Left renal pelvis (tissue), 4 donors: ENCODE measurements at places on chromosomes 3 and 15. TPM values are rescaled to one million over a fixed set of nuclear protein-coding genes. Genes with fewer than 3 reads are reported as not detected.

AADAC gene
- polyA plus RNA-seq, result 0.22 TPM

CLDN11 gene
- 332 TPM for polyA plus RNA-seq

SNRPA1 gene
- 45.2 TPM for polyA plus RNA-seq

SLC51A gene
- polyA plus RNA-seq, result 12.0 TPM

TEX55 gene
- not detected for polyA plus RNA-seq

RTP1 gene
- not detected for polyA plus RNA-seq

DISP2 gene
- 0.18 TPM for polyA plus RNA-seq

TP63 gene
- 4.0 TPM for polyA plus RNA-seq

SI gene
- polyA plus RNA-seq, result not detected

TRIM59 gene
- 15.6 TPM for polyA plus RNA-seq

CLRN1 gene
- polyA plus RNA-seq, result not detected

PDZRN3 gene
- 56.4 TPM for polyA plus RNA-seq

BUB1B gene
- 32.8 TPM for polyA plus RNA-seq

DNA sequence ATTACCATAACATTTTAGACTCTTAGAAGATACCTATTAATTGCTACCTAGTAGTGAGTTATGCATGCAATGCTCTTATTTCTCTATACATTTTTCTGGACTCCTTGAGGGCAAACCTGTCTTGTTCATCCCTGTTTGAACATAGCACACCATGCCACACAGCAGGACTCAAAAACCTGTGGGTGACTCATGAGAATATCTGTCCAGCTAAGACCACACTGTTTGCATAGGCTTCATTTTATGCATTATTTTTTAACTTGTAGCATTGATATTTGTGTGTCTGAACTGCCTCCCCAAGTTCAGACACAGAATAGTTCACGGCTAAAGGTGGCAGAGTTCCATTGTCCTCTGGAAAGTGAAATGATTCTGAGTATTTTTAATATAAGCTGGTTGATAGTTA lies 1.8 kb downstream of the LMCD1 start:
- DNase-seq, result no peak

GRCh38 chr3:42052484-42053351 lies 38.4 kb upstream of the TRAK1 start:
- no peak for DNase-seq

DNA sequence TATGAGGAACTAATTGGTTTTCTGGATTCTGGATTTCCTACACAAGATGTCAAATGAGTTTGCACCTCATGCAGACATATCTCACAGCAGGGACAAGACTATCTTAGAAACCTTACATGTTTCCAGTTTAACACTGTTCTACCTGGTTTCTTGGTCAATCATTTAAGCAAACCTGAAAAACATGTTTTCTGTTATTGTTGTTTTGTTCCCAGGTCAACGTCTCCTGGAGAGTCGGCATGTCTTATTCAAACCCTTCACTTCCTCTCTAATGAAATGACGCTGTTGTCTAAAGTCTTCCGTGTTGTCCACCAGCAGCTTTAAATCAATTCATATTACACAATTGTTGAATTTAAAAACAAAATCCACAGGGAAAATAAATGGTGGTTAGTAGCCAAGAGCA lies 150.9 kb downstream of the CNTN3 start:
- DNase-seq, result no peak

- DNase-seq, result no peak
Measured at GRCh38 chr15:50452927-50453326, 28.7 kb downstream of the USP8 start.

DNA sequence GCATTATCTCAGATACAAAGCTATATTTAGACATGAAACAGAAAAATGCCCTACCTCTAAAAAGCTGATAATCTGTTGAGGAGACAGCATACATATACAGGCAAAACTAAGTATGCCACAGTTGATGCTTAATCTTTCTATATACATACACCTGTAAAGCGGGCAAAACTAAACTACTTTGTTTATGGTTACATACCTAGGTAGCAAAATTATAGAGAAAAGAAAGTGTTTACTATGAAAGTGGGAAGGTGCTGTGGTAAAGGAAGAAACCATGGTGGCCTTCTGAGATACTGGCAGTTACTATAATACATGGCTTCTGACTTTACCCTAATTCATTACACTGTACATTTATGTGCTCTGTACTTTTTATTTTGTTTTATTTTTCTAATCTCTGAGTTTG lies 36.0 kb upstream of the NR1I2 start:
- no peak for DNase-seq

- DNase-seq, result no peak
Measured at GRCh38 chr15:27327467-27328025, 356.6 kb downstream of the GABRG3 start.

DNA sequence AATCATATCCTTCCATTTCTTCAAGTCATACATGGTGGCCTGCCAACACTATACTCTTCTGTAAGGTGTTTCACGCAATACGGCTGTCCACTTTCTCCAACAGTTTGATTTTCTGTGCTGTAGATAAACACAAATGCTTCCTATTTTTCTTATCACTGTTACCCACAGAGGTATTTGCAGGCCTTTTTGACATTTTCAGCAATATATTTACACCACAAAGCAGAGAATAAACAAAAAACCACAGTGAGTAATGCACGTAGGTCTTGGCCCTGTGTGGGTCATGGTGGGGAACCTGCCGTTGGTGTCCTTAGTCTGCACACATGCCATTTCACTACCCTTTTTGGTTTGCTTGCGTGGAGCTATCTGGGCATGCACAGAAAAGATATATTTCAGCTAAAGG lies 59.5 kb downstream of the LRRC28 start:
- DNase-seq, result no peak

DNA sequence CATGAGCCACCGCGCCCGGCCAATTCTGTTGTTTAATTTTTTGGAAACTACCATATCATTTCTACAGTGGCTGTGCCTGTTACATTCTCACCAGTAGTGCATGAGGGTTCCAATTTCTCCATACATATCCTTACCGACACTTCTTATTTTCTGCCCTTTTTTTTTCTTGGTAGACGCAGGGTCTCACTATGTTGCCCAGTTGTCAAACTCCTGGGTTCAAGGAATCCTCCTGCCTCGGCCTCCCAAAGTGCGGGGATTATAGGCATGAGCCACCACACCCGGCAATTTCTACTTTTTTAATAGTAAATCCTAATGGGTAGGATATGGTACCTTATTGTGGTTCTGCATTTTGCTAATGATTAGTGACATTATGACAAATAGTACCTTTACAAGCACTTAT lies 9.6 kb downstream of the AMIGO3 start:
- DNase-seq, result no peak

DNA sequence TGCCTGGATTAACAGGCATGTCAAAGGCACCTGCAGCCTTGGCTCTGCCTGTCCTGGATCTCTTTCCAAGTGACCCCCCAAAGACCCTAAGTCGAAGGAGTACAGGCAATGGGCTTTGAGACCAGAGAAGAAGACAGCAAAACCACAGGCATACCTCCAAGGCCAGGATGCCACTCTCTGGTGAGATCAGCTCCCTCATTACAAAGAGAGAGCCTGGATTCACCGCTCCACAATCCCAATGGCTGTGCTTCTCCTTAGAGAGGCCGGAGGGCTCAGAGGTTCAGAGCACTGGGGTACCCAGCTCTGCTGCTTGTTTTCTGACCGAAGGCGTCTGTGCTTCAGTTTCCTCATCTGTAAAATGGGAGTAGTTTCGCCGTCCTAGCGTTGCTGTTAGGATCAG lies 154.6 kb upstream of the MEF2A start:
- no peak for DNase-seq

- DNase-seq, result no peak
Measured at GRCh38 chr3:69445498-69445897, 59.6 kb upstream of the FRMD4B start.

DNA sequence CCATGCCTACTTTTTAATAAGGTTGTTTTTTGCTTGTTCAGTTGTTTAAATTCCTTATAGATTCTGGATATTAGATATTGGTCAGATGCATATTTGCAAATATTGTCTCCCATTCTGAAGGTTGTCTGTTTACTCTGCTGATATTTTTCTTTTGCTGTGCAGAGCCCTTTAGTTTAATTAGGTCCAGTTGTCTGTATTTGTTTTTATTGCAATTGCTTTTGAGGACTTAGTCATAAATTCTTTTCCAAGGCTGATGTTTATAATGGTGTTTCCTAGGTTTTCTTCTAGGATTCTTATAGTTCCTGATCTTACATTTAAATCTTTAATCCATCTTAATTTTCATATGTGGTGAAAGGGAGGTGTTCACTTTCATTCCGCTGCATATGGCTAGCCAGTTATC lies 77.4 kb downstream of the PTPRG start:
- no peak for DNase-seq

- DNase-seq, result no peak
Measured at GRCh38 chr3:128402319-128402718, 64.4 kb downstream of the DNAJB8 start.

DNA sequence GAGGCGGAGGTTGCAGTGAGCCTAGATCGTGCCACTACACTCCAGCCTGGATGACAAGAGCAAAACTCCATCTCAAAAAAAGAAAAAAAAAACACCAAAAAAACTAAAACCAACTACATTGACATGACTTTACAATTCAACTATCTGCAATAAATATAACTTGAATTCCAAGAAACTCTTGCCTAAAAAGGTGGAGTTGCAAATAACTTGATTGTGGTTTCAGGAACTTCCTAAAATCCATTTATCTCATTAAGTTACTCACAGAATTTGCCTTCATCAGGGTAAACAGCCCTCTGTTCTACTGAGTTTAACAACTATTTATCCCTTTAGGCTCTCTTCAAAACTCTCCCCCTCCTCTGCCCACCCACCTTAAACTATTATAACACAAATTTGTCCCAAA lies 2.7 kb upstream of the MAPK6 start:
- no peak for DNase-seq

GRCh38 chr3:10007126-10007782 lies 19.0 kb upstream of the FANCD2 start:
- DNase-seq, result no peak

DNA sequence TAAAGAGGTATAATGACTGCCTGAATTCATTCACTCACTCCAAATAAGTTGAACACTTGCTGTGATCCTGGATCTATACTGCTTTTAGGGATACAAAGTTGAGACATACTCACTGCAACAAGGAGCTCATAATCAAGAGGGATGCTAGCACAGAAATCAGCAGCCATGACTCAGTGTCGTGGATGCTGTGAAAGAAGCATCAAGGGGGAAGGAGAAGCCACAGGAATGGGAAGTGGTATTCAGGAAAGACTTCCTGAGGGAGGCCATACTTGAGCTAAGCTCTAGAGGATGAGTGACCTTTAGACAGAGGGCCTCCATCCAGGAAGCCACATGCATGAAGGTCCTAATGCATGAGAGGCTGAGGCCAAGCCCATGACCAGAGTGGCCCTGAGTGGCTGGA lies 245.7 kb upstream of the RORA start:
- DNase-seq, result no peak

- no peak for DNase-seq
Measured at GRCh38 chr15:70535071-70535954, 228.0 kb downstream of the UACA start.

GRCh38 chr3:194424953-194425352 lies 25.9 kb upstream of the GP5 start:
- no peak for DNase-seq

GRCh38 chr15:88830016-88830415 lies 26.8 kb downstream of the ACAN start:
- no peak for DNase-seq

DNA sequence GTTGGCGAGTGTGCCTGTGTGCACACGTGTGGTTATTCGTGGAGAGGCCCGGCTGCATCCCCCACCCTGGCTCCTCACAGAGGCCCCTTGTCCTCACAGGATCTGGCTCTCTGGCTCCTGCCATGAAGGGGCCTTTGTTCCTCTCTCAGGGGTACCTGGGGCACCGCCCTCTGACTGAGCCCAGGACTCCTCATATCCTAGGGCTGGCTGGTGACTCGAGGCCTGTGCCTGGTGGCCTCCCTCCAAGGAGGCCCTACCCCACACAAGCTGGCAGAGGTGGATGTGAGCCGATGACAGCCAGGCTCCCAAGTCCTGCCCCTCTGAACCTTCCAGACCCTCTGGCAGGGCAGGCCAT lies 10.0 kb downstream of the PRKCD start:
- no peak for DNase-seq

DNA sequence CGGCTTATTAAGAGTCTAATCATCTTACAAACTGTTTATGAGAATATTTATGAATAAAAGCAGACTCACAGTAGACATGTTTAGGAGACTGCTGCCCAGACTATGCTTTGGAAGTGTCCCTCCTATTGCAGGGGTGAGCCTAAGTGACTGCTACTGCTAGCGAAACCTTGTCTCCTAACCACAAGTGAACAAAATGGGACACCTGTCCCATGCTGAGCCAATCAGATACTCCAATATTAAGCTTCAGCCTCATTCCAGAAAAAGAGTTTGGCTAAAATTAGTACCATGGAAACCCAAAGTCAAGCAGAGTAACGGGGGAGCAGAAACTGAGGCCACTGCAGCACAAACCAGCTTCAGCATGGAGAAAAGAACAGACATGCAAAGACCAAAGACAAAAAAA lies 4.6 kb downstream of the DENND6A start:
- DNase-seq, result no peak

- peak; percentile 22 for DNase-seq
Measured at GRCh38 chr3:2993736-2994135, 116.4 kb downstream of the IL5RA start.

GRCh38 chr3:174441588-174442301 lies 417.4 kb upstream of the NAALADL2 start:
- DNase-seq, result no peak

GRCh38 chr3:94183551-94183950 lies 120.7 kb downstream of the NSUN3 start:
- DNase-seq, result no peak

- DNase-seq, result no peak
Measured at GRCh38 chr3:109952924-109953323, 615.6 kb upstream of the DPPA4 start.

GRCh38 chr3:129676985-129677384 lies 70.5 kb upstream of the PLXND1 start:
- no peak for DNase-seq

- DNase-seq, result no peak
Measured at GRCh38 chr15:85154061-85154460, 172.4 kb downstream of the PDE8A start.

- DNase-seq, result no peak
Measured at GRCh38 chr15:48076454-48076853, 44.3 kb upstream of the SLC24A5 start.

- no peak for DNase-seq
Measured at GRCh38 chr3:151328298-151328995, 902 bp downstream of the P2RY13 start.

GRCh38 chr3:190041333-190042041 lies 79.2 kb downstream of the P3H2 start:
- no peak for DNase-seq

DNA sequence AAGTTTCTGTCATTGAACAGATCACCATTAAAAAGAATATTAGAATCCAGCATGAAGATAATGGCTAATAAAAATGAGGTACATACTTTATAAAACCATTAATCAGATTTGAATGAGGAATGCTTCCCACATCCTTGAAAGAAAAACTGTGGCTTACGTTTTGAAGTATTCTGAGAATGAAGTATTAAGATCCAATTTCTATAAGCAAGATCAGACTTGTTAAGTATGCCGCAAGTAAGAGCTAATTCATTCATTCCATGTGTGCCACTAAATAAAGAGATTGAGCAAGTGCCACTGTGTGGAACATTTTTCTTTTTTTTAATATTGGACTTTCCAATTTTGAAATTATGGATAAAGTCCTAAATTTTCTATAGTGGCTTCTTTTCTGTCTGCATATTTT lies 30.6 kb downstream of the NMD3 start:
- DNase-seq, result no peak

- DNase-seq, result no peak
Measured at GRCh38 chr15:44729408-44730127, 6.8 kb upstream of the TRIM69 start.

GRCh38 chr15:94348084-94348483 lies 116.7 kb downstream of the MCTP2 start:
- no peak for DNase-seq
